ENCODE measurements at places on chromosomes 3 and 15.

DNA sequence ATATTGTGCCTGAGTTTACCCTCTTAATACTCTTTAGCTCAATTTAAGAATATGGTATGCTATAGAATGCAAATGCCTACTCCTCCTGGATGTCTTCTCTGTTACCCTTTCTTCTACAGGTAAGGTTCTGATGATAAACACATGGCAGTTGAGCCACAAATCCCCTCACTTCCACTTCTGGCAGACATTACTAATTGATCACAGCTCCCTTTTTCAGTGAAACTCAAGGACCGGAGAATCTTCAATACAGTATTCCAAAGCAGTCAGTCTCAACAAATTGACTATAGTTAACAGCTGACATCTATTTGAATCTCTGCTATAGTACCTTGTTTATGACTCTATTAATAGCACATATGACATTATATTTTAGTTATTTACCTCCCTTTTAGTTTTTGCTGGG is 232.1 kb upstream of the ADAMTS9 start:
- no peak for DNase-seq

GRCh38 chr3:70352215-70352614 is 39.8 kb upstream of the MDFIC2 start:
- DNase-seq = no peak

- no peak for DNase-seq
Measured at GRCh38 chr3:67517781-67518180, 136.6 kb downstream of the SUCLG2 start.

DNA sequence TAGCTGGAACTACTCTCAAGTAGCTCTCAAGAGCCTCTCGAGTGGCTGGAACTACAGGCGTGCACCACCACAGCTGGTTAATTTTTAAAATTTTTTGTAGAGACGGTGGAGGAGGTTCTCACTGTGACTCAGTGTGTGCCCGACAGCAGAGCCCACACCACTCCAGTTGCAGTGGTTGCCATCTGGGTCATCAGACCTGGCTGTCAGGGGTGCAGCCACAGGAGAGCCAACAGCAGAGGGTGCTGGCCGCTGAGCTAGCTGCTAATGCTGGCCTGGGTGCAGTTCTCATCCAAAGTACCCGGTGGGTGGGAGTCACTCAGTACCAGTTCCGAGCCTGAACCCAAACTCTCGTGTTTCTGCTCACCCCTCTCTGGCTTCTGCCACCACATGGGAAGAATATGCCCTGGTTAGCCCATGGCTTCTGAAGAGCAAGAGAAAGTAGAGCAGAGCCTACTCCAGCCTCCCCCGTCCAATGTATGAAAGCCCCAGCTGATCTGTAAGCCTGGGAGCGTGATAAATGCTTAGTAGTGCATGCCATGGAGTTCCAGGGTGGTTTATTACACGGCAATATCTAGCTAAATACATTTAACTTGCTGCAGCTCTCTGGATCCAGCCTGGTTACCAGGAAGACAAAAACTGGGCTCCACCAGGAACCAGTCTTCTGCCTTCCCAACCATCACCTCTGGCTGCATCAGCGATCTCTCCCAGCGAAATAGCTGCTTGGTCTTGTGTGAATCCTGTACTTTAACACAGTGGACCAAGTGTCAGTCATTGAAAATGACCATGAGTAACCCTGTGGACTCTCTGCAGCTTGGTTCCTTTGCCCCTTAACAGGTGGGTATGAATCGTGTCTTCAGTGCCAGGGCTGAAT is 17.1 kb downstream of the UMPS start:
- no peak for DNase-seq

DNA sequence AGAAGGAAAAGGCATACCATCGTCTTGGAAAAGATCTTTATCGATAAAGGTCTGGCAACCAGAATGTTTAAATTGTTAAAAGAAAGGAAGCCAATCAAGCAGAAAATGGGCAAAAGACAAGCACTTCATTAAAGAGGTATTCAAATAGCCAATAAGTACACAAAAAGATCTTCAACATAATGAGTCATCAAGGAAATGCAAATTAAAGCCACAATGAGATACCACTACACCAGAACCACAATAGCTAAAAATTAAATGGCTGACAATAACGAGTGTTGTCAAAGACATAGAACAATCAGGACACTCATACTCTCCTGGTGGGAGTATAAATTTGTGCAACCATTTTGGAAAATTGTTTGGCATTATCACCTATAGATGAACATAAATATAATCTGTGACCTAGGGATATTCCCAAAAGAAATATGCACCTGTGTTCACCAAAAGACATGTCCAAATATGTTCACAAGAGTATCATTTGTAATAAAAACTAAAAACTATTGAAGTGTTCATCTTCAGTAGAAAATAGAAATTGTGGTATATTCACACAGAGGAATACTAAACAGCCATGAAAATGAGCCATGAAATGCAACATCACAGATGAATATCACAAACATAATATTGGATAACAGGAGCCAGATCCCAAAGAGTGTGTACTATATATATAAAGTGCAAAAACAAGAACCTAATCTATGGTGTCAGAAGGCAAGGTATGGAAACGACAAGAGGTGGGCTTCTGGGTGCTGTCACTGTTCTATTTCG is 14.4 kb upstream of the BTBD1 start:
- no peak for DNase-seq

Data from activated CD8-positive, alpha-beta memory T cell treated with anti-CD3 and anti-CD28 coated beads for 48 hours (primary cell).